NCI-H1436 (cell line): ENCODE measurements at places on chromosomes 6 and 20.

GRCh38 chr20:7090811-7091210, 323.3 kb downstream of the BMP2 start:
- DNase-seq = no peak

GRCh38 chr6:81984599-81984998, 232.1 kb upstream of the TENT5A start:
- no peak for DNase-seq

- DNase-seq = no peak
Observed at GRCh38 chr6:16510245-16510644, 251.0 kb downstream of the ATXN1 start.

DNA sequence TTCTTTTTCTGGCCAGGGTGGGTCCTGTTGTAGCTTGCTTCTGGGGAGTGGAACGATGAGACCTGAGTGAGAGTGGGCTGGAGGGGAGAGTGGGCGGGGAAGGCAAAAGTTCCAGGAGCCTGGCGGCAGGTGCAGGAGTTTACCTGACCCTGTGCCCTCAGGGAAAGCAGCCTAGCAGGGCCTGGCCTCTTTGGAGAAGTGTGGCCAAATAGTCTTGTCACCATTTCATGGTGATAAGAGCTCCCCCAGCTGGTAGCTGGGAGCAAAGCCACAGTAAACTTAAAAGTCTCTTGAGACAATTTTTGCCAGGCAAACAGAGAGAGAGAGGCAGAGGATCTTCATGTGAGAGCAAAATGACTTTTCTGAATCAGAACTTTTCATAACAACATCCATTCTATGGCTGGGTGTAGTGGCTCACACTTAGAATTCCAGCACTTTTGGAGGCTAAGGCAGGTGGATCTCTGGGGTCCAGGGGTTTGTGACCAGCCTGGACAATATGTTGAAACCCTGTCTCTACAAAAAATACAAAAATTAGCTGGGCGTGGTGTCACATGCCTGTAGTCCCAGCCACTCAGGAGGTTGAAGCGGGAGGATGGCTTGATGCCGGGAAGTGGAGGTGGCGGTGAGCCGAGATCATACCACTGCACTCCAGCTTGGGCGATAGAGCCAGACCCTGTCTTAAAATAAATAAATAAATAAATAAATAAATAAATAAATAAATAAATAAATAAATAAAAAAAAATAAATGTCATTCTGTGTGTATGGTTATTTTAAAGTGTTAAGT, 161.8 kb upstream of the SCGN start:
- DNase-seq = peak; percentile 82

DNA sequence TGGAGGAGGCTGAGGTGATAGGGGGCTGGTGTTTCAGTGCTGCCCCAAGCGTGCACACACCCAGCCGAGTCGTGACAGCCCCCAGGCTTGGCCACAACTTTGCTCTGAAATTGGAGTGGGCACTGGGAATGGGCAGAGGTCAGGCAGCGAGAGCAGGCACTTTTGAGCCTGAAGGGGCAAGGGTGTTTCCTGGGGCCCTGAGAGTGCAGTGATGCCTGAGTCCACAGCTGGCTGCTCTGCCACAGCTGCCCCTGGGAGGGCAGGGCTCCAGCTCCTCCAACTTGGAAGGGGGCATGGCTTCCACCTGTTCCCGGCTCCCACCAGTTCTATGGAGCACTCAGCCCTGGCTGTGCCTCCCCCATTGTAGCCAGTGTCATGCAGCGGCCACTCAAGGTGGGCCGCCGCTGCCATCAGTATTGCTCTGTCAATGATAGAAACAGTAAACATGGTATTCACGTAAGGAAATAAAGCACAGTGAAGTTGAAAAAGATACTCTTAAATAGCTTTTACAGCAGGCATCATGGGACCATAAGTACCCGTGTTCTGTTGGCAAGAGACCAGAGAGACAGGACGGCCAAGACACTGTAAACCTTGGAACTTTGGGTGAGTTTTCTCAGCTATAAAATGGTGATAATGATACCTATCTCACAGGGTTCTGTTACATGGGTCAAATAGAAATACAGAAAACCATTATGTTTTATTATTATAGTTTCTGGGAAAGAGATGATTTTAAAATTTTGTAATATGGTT, 108.9 kb downstream of the THEMIS start:
- DNase-seq = no peak

DNA sequence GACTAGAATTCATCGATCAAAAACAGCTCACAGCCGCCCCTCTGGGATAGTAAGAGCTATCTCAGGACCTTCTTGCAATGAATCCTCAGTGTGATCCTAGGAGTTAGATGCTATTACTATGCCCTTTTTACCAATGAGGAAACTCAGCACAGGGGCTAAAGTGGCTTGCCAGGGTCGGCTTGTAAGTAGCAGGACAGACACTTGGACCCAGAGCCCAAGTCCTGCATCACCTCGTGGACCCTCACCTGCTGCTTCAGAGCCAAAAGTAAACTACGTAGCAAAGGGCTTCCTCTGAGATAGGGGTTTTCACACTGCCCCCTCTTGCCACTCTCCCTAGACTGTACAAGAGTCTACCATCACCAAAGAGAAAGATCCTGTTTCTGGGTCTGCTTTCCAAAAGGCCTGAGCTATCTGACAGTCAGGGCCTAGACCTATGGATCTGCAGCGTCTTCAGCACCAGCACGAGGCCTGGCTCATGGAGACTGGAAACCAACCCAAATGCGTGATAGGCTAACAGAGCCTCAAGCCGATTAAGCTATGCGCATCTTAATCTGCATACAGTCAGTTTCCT, 172.3 kb downstream of the ANKRD60 start:
- no peak for DNase-seq

DNA sequence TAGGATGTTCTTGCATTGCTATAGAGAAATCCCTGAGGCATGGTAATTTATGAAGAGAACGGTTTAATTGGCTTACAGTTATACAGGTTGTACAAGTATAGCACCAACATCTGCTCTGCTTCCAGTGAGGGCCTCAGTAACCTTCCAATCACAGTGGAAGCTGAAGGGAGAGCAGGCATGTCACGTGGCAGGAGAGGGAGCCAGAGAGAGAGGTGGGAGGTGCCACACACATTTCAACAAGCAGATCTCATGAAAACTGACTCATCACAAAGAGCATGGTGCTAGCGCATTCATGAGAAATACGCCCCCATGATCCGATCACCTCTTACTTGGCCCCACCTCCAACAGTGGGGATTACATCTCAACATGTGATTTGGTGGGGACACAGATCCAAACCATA, 871.2 kb downstream of the TFAP2A start:
- DNase-seq = no peak

GRCh38 chr6:40082278-40083043, 148.2 kb upstream of the MOCS1 start:
- no peak for DNase-seq

DNA sequence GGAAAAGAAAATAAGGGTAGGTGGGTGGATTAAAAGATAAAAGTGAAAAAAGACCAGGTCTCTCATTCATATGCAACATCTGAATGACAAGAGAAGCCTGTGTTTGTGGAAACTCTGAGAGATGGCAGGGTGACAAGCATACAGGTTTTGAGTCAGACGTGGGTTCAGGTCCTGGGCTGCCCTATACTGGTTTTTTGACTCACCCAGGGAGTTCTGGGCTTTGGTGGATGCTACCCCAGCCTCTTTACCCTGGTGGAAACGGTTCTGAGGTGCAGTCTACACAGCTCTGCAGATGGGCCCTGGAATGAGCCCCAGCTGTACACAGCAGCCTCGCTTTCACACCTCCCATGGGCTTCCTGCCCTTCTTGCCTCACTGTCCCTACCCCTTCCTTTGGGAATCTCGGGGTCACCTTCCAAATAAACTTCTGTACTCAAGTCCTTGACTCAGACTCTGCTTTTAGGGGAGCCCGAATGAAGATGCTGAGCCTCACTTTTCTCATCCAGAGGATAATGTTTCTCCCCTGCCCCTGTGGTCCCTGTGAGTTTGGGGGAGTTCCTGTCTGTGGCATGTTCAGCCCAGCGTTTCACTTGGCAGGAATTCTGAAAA, 77.7 kb upstream of the CLDN20 start:
- no peak for DNase-seq
